Activated CD4-positive, alpha-beta memory T cell treated with anti-CD3 and anti-CD28 coated beads, Interleukin-2, amount 10 ng/mL, durations not matched to agents 7 days and 5 days (primary cell): ENCODE measurements at places on chromosomes 3 and 15. TPM values are rescaled to one million over a fixed set of nuclear protein-coding genes. Genes with fewer than 3 reads are reported as not detected.

Gene ACKR4
- not detected for total RNA-seq

DNA sequence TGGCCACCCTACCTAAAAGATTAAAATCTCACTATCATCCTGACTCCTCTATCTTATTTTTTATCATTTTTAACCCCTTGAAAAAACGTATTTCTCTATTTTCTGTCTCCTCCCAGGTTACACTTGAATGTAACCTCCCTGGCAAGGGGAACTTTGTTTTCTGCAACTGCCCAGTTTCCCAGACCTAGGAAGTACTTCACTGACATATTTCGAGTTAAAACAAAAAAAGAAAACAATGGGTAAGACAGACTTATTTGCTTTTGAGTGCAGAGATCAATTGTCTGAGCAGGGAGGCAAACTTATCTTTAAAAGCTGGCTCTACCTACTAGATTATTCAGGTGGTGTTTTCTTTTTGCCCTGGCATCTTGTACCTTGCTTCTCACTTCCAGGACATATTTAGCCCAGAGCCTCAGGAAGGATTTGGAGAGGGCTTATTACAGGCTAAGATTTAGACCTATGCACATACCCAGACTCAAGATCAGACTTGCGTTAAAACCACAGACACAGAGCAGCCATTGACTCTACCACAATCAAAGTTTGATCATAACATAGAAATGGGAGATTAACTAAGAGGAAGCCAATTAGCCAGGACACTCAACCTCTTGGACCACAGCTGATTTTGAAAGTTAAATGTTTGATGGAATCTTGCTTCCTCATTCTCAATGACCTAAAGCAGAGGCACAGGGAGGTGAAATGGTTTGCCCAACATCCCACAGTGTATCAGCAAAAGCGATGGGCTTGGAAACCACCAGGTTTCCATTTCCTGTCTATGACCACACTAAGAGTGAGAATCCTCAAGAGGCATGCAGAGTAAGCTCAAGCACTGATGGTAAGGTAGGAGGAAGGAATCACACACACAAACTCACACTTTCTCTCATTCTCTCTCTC, 169.5 kb upstream of the THBS1 start:
- H3K36me3 ChIP-seq: no peaks in the 10 kb centered on the region
- no peak overlapping the region for H3K27ac ChIP-seq
- no peak for DNase-seq
- peaks cover 11% of the 10 kb centered on the region for H3K4me1 ChIP-seq
- no peak overlapping the region for H3K4me3 ChIP-seq

Gene SHISA5
- total RNA-seq: 336 TPM

- H3K27ac ChIP-seq: no peak overlapping the region
- no peaks in the 10 kb centered on the region for H3K4me1 ChIP-seq
- DNase-seq: no peak
- H3K4me3 ChIP-seq: no peak overlapping the region
Measured at GRCh38 chr3:21041621-21042020, 709.4 kb downstream of the ZNF385D start.

Gene ABTB1
- total RNA-seq: 38.8 TPM

Gene SHC4
- total RNA-seq: 1.9 TPM

DNA sequence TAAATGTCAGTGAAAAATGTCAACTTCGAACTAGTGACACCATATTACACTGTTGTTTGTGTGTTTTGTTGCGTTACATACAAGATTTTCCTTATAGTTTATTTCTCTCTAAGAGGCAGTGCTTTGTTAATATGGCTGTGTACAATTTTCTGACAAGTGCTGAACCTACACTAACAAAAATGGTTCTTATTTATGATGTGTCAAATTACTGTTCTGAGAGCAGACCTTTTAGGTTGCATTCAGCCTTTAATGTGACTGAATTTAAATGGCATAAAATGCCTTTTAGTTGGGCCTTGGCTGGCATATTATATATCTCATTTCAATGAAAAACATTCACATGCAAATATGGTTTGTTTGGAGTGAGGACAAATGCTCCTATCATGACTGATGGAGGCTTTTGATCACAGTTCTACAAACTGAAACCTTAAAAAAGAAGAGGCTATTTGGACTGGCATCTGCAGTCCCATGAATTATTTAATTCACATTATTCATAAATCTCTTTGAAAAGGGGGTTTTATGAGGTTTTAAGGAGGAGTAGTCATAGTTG, 750.6 kb downstream of the CADM2 start:
- no peak overlapping the region for H3K4me3 ChIP-seq
- DNase-seq: no peak
- no peak overlapping the region for H3K27ac ChIP-seq
- H3K27me3 ChIP-seq: no peaks in the 10 kb centered on the region
- H3K36me3 ChIP-seq: no peaks in the 10 kb centered on the region

Gene CPLX3
- not detected for total RNA-seq

- H3K27ac ChIP-seq: peak overlapping the region; percentile 98
- no peak for DNase-seq
- H3K36me3 ChIP-seq: peaks cover 60% of the 10 kb centered on the region
- H3K4me3 ChIP-seq: peak overlapping the region; percentile 86
- no peaks in the 10 kb centered on the region for H3K27me3 ChIP-seq
- peaks cover 52% of the 10 kb centered on the region for H3K4me1 ChIP-seq
Measured at GRCh38 chr3:94063496-94064119, 747 bp downstream of the NSUN3 start.

DNA sequence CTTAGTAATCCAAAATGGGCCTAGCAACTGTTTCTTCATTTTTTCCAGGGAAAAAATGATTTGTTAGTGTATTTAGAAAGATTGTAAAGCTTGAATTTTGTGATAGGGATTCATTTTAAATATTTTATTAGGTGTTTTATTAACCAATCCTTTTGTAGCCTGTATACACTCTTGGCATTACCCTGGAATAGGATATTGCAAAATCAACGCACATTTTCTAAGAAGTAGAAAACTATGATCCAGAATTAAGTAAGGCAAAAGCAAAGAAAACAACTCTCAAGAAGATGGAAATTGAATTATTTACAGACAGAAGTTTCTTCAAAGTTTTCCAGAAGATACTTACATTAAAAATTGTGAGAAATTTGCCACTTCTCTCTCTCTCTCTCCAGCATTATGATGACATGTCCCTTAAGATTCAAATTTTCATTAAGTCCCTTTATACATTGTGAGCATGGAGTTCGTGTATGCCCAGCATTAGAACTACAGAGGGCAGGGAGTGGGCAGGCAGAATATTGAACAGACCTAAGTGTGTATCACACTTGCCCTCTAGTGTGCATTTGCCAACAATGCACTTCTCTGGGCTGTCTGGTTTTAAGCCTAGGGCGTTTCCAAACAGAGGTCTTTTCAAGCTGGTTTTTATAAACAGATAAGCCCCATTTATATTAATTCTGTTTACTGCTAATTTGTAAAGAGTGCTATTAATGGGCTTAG, 28.5 kb upstream of the CMSS1 start:
- H3K36me3 ChIP-seq: no peaks in the 10 kb centered on the region
- peaks cover 10% of the 10 kb centered on the region for H3K27me3 ChIP-seq
- no peak overlapping the region for H3K4me3 ChIP-seq
- no peaks in the 10 kb centered on the region for H3K4me1 ChIP-seq

DNA sequence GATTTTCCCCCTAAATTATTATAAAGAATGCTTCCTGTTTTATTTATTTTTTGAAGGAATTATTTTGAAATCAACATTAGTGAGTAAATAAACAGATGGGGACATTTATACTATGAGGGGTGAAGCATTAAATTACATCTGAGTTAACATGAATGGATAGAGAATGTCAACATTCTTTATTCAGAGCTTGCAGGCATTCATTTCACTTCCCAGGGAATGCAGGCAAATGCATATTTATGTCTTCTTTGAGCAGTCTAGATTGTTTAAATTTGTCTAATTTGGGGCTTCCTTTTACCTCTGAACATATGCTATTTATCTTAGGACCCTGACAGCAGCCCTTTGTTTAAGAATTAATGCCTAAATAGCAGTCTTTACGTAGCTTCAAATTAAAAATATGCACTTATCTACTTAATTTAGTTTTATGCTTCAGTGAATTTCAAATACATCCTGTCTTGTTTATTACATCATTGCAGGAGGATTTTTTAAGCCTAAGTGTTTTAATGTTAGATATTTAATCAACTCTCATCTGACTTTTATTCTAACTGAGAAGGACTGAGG, 630.5 kb upstream of the LMCD1 start:
- no peak overlapping the region for H3K4me3 ChIP-seq
- H3K27me3 ChIP-seq: no peaks in the 10 kb centered on the region
- H3K27ac ChIP-seq: no peak overlapping the region
- DNase-seq: no peak

DNA sequence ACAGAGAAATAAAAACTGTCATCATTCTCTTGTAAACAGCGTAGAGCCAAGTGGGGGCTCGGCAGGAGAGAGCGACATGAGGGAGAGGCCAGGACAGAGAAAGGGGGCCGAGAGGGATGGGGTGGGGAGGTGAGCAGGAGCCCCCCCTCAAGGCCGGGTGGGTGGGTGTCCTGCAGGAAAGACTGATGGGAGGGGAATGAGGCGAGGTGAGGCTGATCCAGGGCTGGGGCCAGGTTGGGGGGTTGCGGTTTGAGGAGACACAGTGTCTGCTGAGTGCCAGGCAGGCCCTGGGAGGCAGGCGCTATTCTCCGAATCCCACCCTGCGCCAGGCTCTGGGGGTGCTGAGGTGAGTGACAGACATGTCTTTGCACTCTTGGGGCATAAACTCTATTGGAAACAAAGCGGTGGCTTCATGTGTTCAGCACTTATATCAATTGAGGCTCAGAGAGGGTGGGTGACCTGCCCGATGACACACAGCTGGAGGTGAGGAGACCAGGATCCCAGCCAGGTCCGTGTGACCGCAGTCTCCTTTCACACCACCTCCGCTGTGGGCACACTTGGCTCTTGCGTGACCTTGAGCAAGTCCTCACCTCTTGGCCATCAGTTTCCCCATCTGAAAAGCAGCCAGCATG, 19.6 kb upstream of the CSPG4 start:
- H3K4me1 ChIP-seq: peaks cover 13% of the 10 kb centered on the region
- H3K4me3 ChIP-seq: no peak overlapping the region
- peaks cover 28% of the 10 kb centered on the region for H3K27me3 ChIP-seq
- no peak for DNase-seq

- no peak overlapping the region for H3K27ac ChIP-seq
- H3K36me3 ChIP-seq: peaks cover 8% of the 10 kb centered on the region
- no peak overlapping the region for H3K4me3 ChIP-seq
Measured at GRCh38 chr3:101902041-101902440, 52.7 kb downstream of the NFKBIZ start.

DNA sequence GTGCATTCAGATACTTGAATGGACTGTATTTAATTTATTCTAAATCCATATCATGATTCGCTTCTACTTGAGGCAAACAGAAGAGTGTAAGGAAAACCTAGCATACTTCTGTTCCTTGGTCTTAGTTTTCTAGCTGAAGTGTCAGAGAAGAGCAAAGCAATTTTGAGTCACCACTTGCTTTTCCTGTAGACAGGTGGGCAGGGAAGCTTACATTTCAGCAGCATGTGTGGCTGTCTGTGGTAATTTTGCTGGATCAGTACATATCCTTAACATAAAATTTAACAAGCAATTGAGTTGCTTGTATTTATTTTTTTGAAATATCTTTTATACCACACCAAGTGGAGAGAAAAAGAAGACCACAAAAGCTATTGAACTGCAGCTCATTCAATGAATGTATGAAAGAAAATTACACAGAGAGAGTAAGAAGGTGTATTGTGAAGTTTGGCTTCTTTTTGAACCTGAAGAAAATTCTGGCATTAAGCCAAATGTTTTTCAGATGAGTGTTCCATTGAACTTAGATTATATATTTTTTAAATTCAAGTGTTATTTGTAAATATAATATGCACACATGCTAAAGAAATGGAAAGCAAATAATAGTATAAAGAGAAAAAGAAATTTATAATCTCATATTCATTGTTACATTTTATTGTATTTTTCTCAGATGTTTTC, 747.6 kb downstream of the NAALADL2 start:
- DNase-seq: no peak
- H3K4me1 ChIP-seq: no peaks in the 10 kb centered on the region
- no peaks in the 10 kb centered on the region for H3K27me3 ChIP-seq
- H3K27ac ChIP-seq: no peak overlapping the region

DNA sequence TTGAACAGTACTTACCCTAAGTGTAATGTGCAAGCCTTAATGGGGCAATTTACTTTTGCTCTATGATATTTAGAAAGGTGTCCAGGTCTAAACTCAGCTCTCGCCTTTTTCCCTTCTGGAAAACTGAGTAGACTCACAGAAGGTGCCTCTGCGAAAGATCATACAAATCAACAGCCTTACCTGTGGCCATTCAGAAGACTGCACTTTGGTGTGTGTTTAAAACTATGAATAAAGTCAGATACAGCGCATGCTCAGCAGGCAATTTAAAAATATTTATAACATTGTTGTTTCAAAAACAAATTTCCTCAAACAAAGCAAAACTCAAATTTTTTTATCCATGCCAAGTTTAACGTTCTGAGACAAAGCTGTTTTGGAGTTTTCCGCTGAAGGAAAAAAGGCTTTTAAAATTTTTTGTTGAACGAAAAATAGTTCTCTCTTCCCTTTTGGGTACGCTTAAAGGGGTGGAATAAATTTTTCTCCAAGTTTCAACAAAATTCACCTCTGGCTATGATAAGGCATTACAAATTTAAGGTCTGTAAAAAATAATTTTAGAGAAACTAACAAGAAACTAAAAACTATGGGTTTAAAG, 156.3 kb downstream of the TIGIT start:
- peaks cover 3% of the 10 kb centered on the region for H3K4me1 ChIP-seq
- DNase-seq: no peak
- H3K36me3 ChIP-seq: no peaks in the 10 kb centered on the region
- H3K27ac ChIP-seq: no peak overlapping the region
- H3K27me3 ChIP-seq: peaks cover 4% of the 10 kb centered on the region
- no peak overlapping the region for H3K4me3 ChIP-seq

GRCh38 chr3:118963711-118964110, 70.9 kb downstream of the IGSF11 start:
- no peak overlapping the region for H3K4me3 ChIP-seq
- H3K27me3 ChIP-seq: peaks cover 10% of the 10 kb centered on the region
- H3K36me3 ChIP-seq: no peaks in the 10 kb centered on the region
- DNase-seq: no peak
- no peak overlapping the region for H3K27ac ChIP-seq
- no peaks in the 10 kb centered on the region for H3K4me1 ChIP-seq

- H3K27ac ChIP-seq: no peak overlapping the region
- peak overlapping the region; percentile 47 for H3K4me3 ChIP-seq
- H3K36me3 ChIP-seq: no peaks in the 10 kb centered on the region
- no peak for DNase-seq
- peaks cover 68% of the 10 kb centered on the region for H3K27me3 ChIP-seq
- H3K4me1 ChIP-seq: peaks cover 47% of the 10 kb centered on the region
Measured at GRCh38 chr15:40929660-40930429, 705 bp downstream of the DLL4 start.

Gene GMNC
- total RNA-seq: not detected

Gene RPSA
- total RNA-seq: 1,384 TPM

Gene ACSBG1
- total RNA-seq: not detected

DNA sequence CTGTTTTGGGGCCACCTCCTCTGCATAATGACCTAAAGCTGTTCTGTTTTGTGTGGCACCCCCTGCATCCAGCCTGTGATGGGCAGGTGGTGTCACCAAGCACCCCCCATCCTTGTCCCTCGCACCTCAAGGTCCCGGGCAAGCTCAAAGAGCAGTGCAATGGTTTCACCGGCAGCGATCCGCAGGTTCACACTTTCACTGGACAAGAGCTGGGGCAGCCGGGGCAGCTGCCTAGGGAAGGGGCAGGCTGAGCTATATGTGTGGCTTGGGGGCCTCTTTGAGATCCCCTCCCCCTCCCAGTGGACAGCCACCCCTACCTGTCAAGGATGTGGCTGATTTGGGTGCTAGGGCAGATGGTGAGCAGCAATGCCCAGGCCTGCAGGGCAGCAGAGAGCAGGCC, 3.1 kb downstream of the IFRD2 start:
- H3K36me3 ChIP-seq: peaks cover 17% of the 10 kb centered on the region
- H3K27me3 ChIP-seq: no peaks in the 10 kb centered on the region
- DNase-seq: no peak
- no peak overlapping the region for H3K27ac ChIP-seq
- H3K4me1 ChIP-seq: peaks cover 27% of the 10 kb centered on the region

Gene ITIH4
- total RNA-seq: 16.0 TPM
